ENCODE measurements at places on chromosomes 1 and 21.
A peak's percentile ranks its signal among the peaks of the same experiment; 100 is the strongest.

DNA sequence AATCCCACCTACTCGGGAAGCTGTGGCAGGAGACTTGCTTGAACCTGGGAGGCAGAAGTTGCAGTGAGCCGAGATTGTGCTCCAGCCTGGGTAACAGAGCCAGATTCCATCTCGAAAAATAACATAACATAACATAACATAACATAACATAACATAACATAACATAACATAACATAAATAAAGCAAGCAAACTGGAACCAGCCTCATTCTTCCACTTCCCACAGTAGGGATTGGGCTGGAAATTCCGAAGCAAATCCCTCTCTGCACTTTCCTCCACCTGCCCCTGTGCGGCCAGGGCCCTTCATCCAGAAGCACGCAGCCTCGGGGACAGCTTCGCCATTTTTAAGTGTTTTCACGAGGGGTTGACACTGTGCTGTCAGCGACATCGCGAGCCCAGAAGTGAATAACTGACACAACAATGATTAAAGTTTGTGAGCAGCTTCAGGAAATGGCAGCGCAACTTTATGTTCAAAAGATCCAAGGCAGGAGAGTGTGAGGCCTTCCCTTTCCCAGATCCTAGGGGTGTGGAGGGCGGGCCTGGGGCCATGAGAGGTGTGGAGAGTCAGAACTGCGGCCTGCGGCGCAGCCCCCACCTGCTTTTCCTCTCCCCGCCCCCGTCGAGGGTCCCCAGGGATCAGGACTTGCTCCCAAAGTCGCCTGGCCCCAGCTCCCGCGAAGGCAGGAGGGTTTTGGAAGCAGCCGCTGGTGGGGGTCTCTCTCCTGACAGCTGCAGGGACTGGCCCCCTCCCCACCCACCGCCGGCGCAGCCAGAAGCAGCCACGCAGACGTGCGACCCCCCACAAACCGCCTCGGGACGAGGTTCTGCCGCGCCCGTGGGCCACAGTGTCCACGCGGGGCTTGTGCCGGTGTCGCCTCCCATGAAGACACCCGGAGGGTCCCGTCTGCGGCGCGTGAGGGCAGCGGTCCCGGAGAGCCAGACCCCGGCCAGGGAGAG lies 651 bp upstream of the GABRD start:
- DNase-seq: no peak

DNA sequence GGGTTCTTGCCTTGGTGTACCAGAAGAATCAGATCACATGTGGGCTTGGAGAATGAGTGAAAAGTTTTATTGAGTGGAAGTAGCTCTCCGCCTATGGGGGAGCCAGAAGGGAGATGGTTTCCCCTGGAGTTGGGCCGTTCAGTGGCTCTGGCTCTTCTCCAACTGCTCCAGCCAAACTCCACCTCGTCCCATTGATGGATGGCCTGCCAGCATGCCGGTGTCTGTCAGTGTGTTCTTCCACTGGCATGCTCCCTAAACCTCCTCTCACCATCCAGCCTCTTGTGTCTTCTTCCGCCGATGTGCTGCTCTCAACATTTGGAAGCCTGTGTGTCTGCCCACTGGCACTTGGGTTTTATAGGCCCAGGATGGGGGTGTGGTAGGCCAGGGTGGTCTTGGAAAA lies 119.4 kb downstream of the MAP3K21 start:
- no peak for DNase-seq

DNA sequence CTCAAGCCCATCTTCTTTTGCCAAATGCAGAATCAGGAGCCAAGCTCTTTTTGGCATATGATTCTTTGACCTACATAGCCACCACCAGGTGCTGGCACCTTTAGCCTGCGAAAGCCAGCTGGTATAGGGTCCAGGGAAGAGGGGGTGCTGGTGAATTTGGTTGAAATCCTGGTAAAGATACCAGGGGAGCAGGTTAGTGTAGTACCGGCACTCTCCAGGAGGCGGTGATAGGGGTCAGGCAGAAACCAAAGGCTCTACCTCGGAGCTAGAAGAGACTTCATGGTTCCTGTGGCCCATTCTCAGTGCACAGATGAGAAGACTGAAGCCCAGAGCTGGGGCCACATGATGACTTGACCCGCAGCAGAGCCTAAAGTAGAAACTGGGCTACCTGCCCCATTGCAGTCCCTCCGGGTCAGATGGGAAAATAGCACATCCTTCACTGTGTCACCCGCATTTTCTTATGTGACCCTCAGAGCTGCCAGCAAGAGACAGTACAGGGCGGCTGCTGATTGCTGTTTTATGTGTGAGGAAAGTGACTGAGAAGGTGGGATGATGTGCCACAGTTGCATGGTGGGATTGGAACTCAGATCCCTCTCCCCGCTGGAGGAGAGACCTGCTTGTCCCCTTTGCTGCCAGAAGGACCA lies 36.0 kb upstream of the IL19 start:
- DNase-seq: peak; percentile 76

- DNase-seq: no peak
Observed at GRCh38 chr1:177008653-177009052, 155.9 kb downstream of the ASTN1 start.

DNA sequence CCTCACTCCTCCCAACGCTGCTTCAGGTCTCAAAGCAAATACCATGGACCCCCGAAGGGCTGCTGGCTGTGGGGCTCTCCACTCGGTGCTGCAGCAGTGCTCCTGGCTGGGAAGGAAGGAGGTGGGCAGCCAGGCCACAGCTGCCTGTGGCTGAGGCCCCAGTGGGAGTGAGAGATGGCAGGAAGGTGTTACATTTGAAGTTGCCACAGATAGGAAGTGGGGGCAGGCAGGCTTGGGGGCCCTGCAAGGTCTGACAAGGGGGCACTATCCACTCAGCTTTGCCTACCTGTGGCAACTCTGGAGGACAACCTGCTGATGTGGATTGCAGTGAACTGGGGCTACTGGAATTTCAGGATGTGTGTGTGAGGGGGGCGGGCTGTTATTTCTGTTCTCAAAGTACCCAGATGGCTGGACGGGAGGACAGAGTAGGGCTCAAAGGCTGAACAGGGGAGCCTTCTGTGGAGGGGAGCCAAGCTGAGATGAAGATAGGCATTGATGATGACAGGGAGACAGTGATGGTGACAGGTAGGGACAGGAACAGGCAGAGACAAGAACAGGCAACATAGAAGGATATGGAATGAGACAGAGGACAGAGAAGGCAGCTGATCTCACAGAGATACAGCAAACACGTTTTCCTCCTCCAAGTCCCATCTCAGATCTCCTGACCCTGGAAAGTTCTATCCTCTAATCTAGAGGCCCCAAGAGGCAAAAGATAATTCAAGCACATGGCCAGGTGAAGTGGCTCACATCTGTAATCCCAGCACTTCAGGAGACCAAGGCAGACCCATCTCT lies 1.8 kb downstream of the ZNF683 start:
- DNase-seq: no peak

DNA sequence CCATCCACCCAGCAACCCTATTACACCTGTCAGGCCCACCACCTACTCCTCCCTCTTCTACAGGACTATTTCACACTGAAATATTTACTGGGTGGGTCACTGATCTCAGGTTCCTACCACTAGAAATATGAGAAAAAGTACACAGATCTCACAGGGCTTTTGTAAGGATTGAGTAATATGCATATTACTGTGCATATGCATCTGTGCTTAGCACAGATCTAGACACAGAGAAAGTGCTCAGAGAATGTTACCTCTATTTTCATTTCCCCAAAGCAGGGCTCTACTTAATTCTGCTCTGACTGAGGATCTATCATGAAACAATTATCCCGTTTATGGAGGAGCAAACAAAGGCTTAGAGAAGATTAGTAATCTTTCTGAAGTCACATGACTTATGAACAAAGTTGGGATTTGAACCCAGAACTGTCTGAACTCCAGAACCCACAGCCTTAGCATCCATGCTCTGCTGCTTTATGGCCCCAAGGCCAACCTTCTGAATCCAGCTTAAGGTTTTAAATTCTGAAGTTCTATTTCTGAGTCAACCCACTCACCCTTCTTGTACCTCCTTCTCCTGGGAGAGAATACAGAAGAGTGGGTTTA lies 11.8 kb downstream of the TSSK3 start:
- DNase-seq: no peak

- DNase-seq: no peak
Observed at GRCh38 chr1:114025609-114026401, 46.5 kb downstream of the OLFML3 start.

GRCh38 chr1:90924982-90925381 lies 96.9 kb downstream of the ZNF644 start:
- no peak for DNase-seq

DNA sequence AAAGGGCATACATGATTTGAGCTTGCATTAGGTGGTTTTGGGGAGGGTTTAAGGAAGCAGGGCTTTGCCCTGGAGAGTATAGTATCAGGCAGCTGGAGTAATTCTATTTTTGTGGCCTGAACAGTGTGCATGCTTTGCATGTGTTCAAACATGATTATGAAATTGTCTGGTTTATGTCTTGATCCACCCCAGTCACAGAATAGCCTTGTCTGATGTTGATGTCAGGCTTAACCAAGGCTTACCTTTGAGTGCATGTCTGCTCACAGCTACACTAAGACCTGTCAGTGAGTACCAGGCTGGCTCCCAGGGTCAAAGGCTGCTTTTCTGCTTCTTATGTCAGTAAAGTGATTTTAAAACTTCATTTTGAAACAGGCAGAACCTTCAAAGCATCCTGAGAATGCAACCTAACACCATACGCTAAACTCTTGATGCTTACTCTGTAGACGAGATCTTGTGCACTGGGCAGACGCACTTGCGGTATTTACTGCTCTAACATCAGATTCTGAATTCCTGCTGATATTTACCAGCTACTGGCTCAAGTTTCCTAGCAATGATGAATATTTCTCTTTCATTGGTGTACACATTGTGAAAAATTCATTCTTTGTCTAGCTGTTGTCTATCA lies 78.9 kb downstream of the MAP3K21 start:
- DNase-seq: no peak

- DNase-seq: no peak
Observed at GRCh38 chr21:14762327-14762726, 216.2 kb upstream of the SAMSN1 start.

- no peak for DNase-seq
Observed at GRCh38 chr1:112998592-112999235, 42.7 kb upstream of the SLC16A1 start.

DNA sequence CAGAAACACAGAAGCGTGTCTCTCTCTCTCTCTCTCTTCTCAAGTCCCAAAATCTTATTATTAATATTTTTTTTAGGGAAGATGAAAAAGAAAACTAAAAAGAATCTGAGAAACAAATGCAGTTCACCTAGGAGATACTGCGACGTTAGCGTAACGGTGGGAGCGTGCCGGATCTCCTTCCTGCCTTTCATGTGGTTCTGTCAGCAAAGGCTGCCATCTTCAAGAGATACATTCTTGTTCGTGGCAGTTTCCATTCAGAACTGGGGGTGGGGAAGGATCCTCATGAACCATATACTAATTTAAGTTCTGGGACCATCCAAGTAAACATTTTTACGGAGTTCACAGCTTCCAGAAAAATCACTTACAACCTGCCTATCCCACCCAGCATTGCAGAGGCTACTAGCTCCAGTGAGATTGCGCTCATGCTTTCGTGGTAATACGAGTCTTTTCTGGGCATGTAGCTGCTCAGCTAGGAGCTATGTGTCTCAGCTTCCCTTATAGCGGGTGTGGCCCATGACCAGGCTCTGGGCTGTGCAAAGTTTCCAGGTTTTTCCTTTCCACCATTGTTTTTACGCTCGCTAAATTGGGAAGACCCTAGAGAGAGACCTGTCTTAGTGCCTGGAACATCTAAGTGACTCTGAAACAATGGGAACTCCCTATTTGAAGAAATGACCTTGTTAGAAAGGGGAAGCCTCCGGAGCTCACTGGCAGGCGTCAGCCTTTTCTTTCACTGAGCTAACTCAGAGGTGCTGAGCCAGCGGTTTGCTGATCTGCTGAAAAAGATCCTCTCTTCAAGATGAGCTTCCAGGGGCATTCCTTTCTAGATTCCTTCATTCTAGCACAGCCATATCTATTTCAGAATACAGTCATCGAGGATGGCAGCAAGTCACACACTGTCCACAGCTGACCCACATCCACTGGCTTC lies 17.3 kb downstream of the SLAMF1 start:
- DNase-seq: no peak

- peak; percentile 6 for DNase-seq
Observed at GRCh38 chr1:119475866-119476439, 31.1 kb upstream of the HSD3B1 start.

DNA sequence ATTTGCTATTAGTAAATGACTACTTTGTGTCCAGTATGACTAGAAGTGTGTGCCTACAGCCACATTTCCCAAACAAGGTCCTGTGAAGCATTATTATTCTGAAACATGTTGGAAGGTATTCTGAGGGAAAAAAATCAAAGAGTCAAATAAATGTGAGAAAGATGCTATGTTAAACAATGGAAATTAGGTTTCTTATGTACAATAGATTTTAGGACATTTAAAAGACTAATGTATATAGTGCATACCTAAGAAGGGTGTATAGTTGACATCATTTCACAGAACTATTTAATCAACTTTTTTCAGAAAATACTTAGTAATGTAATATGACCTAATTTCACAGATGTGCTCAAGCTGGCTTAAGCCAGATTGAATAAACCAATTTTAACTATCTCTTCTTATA lies 582.5 kb downstream of the USP25 start:
- no peak for DNase-seq

DNA sequence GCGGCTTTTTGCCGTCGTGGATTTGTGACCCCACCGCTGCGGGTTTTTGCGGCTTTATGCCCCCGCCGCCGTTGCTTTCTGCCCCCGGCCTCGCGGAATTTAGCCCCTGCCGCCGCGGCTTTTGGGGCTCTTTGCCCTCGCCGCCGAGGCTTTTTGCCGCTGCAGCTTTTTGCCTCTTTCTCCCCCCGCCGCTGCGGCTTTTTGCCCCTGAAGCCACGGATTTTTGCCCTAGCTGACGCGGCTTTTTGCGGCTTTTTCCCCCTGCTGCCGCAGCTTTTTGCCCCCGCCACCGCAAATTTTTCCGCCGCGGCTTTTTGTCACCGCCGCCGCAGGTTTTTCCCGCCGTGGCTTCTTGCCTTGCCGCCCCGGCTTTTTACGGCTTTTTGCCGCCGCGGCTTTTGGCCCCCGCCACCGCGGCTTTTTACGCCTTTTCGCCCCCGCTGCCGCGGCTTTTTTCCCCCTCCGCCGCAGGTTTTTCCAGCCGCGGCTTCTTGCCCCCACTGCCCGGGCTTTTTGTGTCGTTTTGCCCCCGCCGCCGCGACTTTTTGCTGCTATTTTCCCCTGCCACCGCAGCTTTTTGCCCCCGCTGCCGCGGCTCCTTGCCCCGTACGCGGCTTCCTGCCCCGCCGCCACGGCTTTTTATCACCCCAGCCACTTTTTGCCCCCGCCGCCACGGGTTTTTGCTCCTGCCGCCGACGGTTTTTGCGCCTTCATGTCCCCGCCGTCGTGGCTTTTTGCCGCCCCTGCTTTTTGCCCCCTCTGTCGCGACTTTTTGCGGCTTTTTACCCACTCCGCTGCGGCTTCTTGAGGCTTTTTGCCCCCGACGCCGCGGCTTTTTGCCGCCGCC lies 3933.6 kb downstream of the SRGAP2C start:
- no peak for DNase-seq

- no peak for DNase-seq
Observed at GRCh38 chr1:231792634-231793033, 166.0 kb downstream of the DISC1 start.
